Choroid plexus epithelial cell (primary cell): ENCODE measurements at places on chromosomes 16 and 17.
A peak's percentile ranks its signal among the peaks of the same experiment; 100 is the strongest.

DNA sequence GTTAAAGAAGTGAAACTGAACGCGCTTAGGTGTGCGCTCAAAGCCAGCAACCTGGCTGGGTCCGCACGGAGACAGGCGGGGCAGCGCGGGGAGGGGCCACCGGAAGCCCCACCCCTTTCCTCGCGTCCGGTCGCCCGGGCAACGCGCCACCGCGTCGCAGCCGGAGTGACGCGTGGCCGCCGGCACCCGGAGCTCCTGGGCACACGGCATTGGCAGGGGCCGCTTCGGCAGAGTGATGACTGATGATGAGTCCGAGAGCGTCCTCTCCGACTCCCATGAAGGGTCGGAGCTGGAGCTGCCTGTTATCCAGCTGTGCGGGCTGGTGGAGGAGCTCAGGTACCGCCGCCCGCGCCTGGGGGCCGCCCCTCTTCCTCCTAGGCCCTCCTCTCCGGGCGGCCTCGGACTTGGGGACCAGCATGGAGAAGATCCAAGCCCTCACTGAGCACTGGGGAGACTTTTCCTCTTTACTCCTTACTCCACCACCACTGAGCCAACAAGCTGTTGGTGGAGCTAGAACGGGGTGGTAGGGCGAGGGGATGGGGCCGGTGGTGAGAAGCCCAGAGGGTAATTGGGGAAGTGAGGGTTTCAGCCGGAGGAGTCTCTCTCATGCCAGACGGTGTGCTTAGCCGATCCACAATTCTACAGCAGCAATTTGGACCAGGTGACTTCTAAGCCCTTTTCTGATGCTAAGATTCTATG, 44.9 kb downstream of the PRSS54 start:
- DNase-seq: peak; percentile 59

GRCh38 chr16:7946142-7946541, 613.5 kb downstream of the RBFOX1 start:
- DNase-seq: no peak

DNA sequence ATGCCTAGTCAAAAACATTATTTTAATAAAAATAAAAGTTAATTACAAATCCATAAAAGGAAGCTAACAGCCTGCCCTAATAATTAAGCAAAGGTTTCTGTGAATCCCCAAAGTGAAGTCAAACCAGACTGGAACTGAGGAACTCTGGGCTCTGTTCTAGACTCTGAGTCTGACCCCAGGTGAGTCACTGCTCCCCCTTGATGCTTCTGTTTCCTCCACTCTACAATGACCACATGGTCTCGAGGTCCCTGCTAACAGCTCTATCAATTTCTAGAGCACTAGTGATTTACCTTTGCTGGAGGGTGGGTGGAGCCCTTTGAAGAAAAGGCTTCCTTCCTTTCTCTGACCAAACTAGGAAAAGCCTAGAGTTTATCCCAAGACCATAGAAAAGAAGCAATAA, 32.4 kb downstream of the XPO6 start:
- no peak for DNase-seq

DNA sequence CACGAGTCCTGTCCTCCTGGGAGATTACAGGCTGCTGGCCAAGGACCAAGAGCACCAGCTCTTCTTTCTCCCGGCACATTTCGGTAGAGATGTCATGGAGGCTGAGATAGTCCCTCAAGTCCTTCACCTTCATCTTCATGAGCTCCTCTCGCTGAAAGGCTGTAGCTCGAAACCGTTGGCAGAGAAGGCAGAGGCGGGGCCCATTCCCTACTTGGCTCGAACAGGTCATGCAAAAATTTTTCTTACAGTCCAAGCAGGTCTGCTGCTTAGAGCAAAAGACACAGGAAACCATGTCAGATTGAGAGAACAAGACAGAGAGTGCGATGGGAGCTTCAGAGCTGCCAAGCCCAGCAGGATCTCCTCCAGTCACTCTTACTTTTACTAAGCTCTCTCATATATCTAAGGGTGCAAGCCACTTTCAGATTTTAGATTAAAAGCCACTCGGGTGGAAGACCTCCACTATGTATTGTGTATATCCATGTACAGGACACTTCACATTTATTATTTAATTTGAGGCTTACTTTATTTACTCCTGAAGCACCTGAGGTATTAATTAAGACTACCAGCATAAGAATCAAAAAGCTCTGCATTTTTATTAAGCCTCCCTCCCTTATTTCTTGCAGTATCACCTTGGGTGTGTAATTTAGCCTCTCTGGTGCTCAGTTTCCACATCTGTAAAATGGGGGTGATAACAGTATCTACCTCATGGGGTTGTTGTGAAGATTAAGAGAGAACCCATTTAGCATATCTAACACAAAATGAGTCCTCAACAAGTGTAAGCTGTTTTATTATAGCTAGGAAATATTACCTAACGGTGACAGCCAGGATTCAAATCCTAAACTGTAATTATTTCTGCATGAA, 41.4 kb downstream of the LIG3 start:
- DNase-seq: peak; percentile 29

GRCh38 chr17:40862985-40863733, 3.9 kb downstream of the KRT12 start:
- peak; percentile 27 for DNase-seq

DNA sequence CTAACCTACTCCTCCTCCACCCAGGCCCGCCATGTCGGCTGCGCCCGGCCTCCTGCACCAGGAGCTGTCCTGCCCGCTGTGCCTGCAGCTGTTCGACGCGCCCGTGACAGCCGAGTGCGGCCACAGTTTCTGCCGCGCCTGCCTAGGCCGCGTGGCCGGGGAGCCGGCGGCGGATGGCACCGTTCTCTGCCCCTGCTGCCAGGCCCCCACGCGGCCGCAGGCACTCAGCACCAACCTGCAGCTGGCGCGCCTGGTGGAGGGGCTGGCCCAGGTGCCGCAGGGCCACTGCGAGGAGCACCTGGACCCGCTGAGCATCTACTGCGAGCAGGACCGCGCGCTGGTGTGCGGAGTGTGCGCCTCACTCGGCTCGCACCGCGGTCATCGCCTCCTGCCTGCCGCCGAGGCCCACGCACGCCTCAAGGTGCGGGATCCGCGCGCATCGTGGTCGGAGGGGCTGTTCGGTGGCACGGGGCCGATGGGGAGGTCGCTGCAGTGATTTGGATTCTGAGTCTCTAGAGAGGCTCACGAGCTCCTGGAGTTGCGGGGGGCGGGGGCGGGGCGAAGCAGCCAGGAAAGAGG, 878 bp downstream of the TRIM72 start:
- DNase-seq: no peak

DNA sequence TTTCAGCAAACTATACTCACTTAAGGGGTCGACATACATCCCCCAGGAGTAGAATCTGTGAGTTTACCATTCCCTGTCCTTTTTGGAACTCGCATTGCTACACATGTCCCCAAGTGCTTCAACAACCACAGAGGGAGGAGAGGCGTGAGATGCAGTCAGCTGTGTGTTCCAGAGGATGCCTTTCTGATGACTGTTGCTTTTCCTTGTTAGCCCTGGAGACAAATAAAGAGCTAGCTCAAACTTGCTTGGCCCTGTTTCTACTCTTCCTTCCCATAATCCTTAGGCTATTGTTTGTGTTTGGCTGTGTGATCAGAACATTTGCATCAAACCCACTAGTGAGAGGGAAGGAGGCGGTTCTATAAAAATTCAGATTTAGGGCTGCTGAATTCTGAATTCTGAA, 264.0 kb downstream of the ENGASE start:
- DNase-seq: peak; percentile 2

- no peak for DNase-seq
Measured at GRCh38 chr16:57630931-57631845, 2.8 kb downstream of the ADGRG1 start.

DNA sequence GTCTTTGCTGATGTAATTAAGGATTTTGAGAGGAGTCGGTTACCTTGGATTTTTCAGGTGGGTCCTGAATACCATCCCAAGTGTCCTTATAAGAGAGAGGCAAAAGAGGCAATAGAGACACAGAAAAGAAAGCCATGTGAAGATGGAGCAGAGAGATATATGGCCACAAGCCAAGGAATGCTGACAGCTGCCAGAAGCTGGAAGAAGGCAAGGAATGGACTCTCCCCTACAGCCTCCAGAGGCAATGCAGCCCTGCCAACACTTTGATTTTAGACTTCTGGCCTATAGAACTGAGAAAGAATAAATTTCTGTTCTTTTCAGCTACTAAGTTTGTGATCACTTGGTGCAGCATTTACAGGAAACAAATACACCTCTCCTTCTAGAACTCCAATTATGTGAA, 8.2 kb upstream of the RNFT1 start:
- DNase-seq: peak; percentile 65

DNA sequence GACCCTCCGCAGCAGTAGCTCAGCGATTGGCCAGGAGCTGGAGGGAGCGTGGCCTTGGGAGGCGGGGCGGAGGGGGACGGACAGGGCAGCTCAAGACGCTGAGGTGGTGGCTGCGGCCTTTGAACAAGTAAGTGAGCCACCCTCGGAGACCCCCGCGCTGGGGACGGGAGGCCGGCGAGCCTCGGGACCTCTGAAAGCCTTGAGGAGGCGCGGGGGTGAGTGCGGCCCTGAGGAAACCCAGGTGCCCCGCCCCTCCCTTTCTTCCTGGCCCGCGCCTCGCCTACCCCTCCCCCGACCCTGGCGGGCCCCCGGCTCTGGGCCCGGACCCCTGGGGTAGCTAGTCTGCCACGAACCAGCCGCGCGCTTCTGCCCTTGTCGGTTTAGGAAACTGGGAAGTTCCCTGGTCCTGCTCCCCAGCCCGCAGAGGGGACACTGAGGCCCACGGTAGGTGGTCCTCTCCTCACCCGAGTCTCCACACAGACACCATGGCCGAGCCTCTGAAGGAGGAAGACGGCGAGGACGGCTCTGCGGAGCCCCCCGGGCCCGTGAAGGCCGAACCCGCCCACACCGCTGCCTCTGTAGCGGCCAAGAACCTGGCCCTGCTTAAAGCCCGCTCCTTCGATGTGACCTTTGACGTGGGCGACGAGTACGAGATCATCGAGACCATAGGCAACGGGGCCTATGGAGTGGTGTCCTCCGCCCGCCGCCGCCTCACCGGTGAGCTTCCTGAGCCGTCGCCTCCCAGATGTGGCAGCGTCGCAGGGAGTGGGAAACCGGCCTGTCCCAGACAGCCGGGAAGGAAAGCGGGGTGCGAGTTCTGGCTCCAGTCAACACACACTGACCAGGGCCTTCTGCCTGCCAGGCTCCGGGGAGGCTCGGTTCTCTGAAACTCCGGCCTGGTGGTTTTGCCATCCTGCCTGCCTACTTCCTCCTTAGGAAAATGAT, at the start of gene MAPK7:
MAPK7 (plus strand) TSS at position 83 of the 945 bp plus-strand sequence; CDS start at position 486, 403 bp downstream.
- DNase-seq: no peak

GRCh38 chr17:15249487-15249886, 15.6 kb downstream of the PMP22 start:
- DNase-seq: no peak

GRCh38 chr16:89113661-89114060, 20.0 kb downstream of the ACSF3 start:
- no peak for DNase-seq

DNA sequence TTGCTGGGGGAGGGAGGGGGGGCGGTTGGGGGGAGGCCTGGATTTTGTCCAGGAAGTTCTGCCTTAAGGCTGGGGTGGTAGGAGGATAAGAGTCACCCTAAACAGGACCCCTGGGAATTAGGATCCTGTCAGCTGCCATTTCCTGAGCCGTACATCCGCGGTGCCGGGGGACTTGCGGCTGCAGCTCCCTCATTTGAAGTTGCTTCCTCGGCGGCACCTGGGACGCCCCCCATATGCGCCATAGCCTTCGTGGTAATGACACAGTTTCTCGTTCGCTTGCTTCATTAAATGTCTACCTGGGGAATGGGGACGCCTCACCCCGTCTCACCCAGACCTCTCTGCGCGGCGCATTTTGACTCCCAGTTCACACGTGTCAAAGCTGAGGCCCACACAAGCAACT, 55.1 kb upstream of the PABPN1L start:
- DNase-seq: no peak

DNA sequence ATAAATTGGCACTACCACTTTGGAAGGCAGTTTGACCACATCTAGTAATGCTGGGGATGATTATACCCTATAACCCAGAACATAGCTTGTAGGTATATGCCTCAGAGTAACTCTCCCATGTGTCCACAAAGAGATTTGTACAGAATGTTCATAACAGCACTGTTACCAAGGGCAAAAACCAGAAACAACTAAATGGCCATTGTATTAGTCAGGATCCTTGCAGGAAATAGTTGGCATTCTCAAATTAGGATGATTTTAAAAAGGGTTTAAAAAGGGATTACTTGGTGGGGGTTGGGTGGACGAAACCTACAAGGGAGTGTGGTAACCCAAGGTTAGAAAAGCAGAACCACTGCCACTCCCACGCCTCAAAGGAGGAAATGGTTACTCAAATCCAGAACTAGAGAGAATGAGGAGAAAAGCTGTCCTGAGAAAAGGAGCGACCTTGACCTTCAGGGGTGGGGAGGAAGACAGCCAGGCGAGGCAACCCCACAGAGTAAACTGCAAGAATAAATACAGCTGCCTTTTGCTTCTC, 2.1 kb downstream of the CPPED1 start:
- DNase-seq: peak; percentile 90

- DNase-seq: no peak
Measured at GRCh38 chr17:38338535-38338934, 5.2 kb downstream of the GPR179 start.

DNA sequence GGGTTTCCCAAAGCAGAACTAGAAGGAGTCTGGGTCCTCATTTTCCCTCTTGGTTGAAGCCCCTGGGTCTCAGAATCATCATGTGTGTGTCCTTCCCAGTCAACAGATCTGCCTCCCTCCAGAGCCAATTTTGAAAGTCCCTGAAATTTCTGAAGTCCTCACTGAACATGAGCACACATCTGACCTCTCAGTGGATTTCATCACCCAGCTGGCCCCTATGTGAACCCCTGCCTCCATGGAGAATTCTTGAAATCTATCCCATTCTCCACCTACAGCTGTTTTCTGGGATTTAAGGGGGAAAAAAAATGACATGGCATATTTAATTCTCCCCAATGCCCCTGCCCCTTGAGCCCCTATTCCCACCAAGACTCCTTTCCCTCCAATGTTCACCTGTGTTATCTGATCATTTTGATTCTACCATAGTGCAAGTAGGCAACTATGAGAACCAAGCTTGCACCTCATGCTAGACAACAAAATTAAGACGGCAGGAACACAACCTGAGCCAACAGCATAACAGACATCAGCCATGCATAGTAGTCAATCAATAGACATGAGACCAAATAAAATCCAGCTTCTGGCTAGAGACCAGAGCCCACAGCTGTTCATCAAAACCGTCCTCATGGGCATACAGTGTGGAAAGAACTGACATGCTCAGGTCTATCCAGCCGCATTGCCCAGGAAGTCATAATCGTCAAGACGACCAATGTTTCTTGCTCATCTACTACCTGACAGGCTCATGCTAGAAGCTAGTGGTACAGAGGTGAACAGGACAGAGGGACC, 14.9 kb downstream of the SOX9 start:
- DNase-seq: peak; percentile 45
